ENCODE measurements at places on chromosomes 1 and 21.

- no peak for DNase-seq
These were observed 47.9 kb downstream of the RBM11 start for GRCh38 chr21:14263879-14264278.

GRCh38 chr1:234226113-234226818 lies 147.0 kb upstream of the COA6 start:
- no peak for DNase-seq

DNA sequence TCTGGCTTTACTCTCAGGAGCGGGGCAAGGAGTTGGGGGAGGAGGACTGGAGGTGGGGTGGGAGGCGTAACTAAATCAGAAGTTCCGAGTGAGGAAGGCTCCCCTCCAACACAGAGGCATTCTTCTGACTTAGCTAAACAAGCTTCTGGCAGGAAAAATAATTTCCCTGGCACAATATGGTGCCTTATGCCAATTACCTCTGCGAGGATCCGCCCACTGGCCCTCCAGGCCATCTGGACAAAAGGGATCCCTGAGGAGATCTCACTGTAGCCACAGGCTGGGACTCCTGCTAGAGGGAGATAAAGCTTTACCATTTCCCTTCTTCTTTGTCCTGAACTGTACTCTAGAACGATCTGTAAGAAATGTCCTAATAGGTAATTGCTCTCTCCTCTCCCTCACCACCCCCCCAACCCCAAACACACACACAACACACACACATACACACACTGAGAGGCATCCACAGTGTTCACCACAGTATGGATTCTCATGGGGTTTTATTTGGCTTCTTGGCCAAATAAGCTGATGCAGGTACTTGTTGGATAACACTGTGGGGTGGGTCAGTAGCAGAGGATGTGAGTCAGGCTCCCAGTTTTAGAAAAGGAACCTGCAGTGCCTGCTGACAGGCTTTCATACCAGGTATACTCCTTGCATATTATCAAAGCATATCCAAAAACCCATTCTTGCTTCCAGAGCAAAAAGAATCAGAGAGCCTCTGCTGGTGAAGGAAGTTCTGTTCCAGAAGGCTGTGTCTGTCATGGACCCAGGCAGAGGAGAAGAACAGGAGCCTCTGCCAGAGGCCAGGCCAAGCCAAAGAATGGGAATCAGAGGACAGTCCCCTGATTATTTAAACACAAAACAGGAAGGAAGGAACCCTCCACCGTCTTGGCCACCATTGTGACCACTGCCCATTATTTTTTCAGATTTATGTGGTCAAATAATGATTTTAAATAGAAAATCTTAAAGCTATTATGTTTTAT lies 169.1 kb downstream of the C1orf21 start:
- DNase-seq = no peak

DNA sequence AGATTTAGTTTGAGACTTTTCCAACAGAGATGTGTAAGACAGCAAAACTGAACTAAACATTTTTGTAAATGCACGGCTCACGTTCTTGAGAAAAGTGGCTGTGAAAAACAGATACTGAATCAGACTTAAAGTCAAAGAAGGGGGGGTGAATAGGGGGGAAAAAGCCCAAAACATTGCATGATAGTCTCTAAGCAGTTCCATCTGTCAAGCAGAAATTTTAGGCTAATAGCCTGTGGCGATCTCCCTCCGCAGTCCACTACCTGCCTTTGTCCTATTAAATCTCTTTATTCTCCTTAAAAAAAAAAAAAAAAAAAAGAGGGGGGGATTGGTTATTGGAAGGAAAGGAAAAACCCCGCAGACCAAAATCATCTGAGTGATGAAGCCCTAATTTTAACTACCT lies 217.6 kb upstream of the NFIA start:
- no peak for DNase-seq

DNA sequence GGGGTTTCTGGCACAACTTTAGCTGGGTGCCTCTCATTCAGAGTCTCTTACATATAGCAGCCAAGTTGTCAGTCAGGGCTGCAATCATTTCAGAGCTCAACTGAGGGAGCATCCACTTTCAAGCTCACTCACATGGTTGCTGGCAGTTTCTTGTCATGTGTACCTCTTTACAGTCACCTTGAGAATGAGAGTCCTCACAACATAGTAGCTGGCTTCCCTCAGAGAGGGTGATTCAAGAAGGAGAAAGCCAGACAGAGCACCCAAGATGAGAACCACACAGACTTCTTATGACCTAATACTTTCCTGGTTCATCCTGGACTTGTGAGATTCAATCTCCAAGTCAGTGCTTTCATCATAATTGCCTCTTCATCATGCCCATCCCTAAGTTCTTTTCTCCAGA lies 57.2 kb downstream of the DPT start:
- DNase-seq = no peak

- DNase-seq = no peak
These were observed 197.6 kb upstream of the TMEM51 start for GRCh38 chr1:14955976-14956375.

DNA sequence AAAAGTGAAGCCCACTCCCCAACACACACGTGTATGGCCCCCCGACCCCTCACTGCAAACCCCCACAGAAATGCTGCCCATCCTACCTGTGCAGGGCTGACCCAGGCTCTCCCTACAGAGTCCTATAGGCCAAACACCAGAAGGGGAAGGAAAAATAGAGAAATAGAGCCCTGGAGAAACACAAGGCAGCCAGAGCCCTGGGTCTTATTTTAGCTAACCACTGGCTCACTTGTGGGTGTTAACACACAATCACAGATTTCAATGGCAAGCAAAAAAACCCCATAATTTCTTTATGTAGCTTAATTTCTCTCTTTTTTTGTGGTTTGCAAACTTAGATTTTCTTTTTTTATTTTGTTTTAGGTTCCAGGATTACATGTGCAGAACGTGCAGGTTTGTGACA lies 989 bp upstream of the PIGR start:
- no peak for DNase-seq

DNA sequence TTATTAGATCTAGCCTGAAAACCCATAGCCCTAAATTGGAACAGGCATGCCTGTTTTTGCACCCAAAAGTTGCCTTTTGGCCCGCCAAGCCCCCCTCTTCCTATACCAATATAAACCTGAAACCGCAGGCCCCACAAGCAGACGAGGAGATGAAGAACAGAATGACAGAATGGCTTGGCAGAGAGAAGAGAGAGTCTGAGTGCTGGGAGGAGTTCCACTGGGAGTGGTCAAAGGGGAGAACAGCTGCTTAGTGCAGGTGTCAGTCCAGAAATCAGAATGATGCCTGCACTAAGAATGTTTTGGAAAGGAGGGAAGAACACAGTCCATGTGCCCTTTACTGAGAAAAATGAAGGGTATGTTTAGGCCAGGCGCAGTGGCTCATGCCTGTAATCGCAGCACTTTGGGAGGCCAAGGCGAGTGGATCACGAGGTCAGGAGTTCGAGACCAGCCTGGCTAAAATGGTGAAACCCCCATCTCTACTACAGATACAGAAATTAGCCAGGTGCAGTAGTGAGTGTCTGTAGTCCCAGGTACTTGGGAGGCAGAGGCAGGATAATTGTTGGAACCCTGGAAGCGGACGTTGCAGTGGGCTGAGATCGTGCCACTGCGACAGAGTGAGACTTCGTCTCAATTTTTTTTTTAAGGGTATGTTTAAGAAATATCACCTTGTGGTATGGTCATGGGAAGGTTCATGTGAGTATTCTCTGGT lies 9.4 kb downstream of the DYRK1A start:
- no peak for DNase-seq

- no peak for DNase-seq
These were observed 673.6 kb downstream of the MATN1 start for GRCh38 chr1:30049748-30050296.

GRCh38 chr1:53608676-53609075 lies 130.3 kb downstream of the GLIS1 start:
- no peak for DNase-seq

DNA sequence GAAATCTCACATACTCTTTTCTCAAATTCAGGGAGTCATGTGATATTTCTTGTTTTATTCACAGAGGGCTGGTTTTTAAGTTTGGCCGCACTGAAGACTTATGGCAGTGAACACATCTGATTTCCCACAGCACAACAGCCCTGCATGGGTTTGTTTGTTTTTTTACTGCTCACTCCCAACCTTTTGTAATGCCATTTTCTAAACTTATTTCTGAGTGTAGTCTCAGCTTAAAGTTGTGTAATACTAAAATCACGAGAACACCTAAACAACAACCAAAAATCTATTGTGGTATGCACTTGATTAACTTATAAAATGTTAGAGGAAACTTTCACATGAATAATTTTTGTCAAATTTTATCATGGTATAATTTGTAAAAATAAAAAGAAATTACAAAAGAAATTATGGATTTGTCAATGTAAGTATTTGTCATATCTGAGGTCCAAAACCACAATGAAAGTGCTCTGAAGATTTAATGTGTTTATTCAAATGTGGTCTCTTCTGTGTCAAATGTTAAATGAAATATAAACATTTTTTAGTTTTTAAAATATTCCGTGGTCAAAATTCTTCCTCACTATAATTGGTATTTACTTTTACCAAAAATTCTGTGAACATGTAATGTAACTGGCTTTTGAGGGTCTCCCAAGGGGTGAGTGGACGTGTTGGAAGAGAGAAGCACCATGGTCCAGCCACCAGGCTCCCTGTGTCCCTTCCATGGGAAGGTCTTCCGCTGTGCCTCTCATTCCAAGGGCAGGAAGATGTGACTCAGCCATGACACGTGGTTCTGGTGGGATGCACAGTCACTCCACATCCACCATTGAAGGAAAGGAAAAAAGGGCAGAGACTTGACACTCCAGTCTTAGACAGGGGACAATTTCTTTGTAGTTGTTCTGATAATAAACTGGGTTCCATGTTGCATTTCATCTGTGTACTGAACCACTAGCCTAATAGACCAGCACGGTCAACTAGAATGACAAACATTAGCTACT lies 22.8 kb downstream of the TMEM50A start:
- DNase-seq = no peak

DNA sequence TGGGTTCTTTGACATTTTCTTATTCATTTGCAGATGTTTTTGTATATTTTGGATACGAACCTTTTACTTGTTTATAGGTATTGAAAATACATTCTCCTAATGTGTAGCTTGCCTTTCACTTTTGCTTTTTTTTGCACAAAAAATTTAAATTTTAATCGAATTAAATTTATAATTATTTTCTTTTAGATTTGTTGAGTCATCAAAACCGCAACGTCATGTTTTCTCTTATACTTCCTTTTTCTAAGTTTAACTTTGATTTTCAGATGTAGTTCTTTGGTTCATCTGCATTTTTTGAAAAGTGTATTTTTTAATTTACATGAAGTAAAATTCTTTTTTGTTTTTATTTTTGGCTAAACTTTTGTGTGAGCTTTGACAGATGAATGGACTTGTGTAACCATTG lies 243.7 kb upstream of the DPYD start:
- no peak for DNase-seq

GRCh38 chr1:3869751-3870301 lies 12.6 kb downstream of the DFFB start:
- no peak for DNase-seq

GRCh38 chr1:42002220-42002619 lies 83.5 kb upstream of the HIVEP3 start:
- no peak for DNase-seq

DNA sequence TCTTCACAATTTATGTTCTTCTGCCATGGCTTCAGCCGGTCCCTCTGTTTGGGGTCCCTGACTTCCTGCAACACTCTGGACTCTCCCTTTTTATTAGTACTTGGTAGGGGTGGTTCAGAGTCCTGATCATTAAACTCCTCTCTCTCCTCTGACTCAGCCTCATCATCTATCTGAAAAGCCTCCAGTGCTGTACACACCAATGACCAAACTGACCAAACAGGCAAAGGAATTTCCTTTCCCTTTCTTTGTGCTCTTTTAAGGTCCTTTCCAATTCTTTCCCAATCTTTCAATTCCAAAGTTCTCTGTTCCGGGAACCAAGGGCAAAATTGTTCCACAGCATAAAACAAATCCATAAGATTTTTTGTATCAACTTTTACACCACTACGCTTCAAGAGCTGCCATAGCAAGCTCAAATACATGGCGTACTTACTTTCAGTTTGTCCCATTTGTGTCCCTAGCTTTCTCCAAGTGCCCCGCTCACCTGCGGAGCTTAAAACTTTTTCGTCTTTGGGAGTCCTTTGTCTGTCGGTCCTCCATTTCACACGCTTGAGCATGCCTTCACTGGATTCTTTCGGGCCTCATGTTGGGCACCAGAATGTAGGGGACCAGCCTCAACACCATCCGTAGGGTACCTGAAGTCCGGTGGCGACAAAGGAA lies 9.6 kb downstream of the DAP3 start:
- no peak for DNase-seq

DNA sequence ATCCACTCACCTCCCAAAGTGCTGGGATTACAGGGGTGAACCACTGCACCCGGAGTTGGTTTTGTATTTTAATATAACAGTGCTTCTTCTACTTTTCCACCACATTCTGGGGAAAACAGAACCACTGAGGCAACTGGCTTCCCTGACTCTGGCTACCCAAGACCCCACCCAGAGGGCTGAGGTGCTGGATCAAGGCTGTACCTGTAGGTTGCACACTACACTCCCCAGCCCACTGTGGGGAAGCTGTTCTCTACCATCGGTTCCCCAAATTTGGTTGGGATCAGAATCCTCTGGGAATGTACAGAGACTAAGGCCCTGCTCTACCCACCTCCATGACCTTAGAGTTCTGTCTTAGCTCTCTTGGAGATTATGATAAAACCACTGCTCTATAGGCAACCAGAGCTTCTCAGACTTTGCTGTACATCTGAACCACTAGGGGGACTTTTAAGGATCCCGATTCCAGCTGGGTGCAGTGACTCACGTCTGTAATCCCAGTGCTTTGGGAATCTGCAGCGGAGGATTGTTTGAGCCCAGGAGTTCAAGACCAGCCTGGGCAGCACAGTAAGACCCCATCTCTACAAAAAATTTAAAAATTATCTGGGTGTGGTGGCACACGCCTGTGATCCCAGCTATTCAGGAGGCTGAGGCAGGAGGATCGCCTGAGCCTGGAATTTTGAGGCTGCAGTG lies 51.6 kb downstream of the GNG4 start:
- DNase-seq = no peak

- DNase-seq = no peak
These were observed 301.0 kb downstream of the LMO4 start for GRCh38 chr1:87629673-87630072.

GRCh38 chr21:35873441-35873840 lies 186.9 kb downstream of the SETD4 start:
- DNase-seq = no peak

DNA sequence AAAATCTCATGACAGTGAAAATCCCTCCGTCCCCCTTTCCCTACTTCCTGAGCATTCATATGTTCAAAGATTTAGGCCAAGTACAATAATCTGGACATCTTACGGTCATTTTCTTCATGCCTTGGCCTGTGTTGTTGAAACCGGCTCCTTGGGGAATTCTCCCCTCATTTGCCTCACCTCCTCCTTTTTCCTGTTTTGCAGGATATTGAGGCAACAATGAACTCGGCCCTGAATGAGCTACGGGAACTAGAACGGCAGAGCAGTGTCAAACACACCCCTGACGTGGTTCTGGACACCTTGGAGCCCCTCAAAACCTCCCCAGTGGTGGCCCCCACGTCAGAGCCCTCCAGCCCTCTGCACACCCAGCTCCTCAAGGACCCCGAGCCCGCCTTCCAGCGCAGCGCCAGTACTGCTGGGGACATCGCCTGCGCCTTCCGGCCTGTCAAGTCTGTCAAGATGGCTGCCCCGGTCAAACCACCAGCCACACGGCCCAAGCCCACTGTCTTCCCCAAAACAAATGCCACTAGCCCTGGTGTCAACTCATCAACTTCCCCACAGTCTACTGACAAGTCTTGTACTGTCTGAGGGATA lies 9.3 kb upstream of the IKBKE start:
- DNase-seq = no peak

All from activated T-cell treated with anti-CD3 and anti-CD28 coated beads for 1 hour (primary cell).